ENCODE measurements at places on chromosomes 6 and 20. TPM values are rescaled to one million over a fixed set of nuclear protein-coding genes. Genes with fewer than 3 reads are reported as not detected.
A peak's percentile ranks its signal among the peaks of the same experiment; 100 is the strongest.

Gene COL9A3
- 137 TPM for total RNA-seq

Gene BPIFB2
- not detected for total RNA-seq

Gene C6orf141
- total RNA-seq: 35.9 TPM

Gene ABHD16B
- total RNA-seq: not detected

Gene PPP1R16B
- 8.2 TPM for total RNA-seq

Gene SRSF12
- total RNA-seq: 7.6 TPM

- H3K4me3 ChIP-seq: no peak overlapping the region
- H3K4me1 ChIP-seq: peaks cover 10% of the 10 kb centered on the region
- no peaks in the 10 kb centered on the region for H3K36me3 ChIP-seq
- no peak overlapping the region for H3K27ac ChIP-seq
- no peaks in the 10 kb centered on the region for H3K27me3 ChIP-seq
These were observed 134.2 kb downstream of the MRPL14 start for GRCh38 chr6:43992783-43993644.

DNA sequence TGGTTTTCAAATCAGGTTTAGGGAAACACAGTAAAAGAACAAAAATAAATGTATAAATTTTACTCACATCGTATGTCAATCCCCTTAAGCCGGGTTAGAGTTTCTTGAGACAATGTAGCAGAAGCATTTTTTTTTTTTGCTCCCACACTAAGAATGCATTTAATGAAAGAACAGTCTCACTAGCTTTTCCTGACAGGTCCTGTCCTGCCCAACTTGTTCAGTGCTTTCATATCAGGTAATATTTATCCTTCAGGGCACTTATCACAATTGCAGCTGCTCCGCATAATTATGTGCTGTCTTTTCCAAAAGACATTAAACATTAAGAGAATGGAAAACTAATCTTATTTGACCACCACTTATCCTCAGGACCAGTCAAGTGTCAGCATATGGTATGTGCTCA, 632.0 kb downstream of the HTR1B start:
- no peak for DNase-seq
- H3K27ac ChIP-seq: no peak overlapping the region
- H3K27me3 ChIP-seq: no peaks in the 10 kb centered on the region
- H3K4me3 ChIP-seq: no peak overlapping the region

DNA sequence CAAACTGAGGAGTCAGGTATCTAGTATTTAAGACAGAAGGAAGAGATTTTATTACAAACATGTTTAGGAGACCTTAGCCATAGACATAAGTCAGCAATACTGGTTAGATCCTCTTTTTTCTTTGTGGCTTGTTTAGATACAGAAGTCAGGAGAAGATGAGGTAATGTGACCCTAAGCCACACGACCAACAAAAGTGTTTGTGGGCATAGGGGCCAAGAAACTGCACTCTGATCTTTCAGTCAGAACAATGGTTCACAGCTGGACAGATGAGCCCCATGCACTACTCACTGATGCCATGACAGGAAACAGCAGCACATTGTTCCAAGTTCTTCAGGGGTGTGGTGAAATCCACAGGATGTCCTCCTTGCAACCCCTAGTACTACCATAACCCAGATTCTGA, 238.5 kb upstream of the RAB32 start:
- H3K27me3 ChIP-seq: no peaks in the 10 kb centered on the region
- no peak overlapping the region for H3K27ac ChIP-seq
- H3K36me3 ChIP-seq: no peaks in the 10 kb centered on the region
- no peak for DNase-seq
- no peak overlapping the region for H3K4me3 ChIP-seq

DNA sequence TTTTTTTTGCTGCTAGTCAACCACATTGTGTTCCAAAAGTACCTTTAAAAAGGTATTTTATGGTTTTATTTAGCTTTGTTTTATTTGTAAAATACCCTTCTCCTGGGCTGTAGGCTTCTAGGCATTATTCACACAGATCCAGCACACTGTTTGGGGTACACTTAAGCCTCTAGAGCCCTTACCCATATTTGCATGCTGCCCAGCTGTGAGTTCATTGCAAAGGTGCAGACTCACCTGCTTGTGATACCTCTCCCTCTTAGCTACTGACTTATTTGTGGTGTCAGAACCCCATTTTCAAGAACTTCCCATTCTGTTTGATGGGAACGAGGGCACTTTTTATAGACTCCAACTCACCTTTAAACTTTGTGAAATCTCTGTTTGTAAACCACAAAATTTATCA, 69.8 kb downstream of the RIN2 start:
- H3K27me3 ChIP-seq: no peaks in the 10 kb centered on the region
- no peak overlapping the region for H3K27ac ChIP-seq
- H3K36me3 ChIP-seq: no peaks in the 10 kb centered on the region
- no peak for DNase-seq
- no peaks in the 10 kb centered on the region for H3K4me1 ChIP-seq
- H3K4me3 ChIP-seq: no peak overlapping the region

DNA sequence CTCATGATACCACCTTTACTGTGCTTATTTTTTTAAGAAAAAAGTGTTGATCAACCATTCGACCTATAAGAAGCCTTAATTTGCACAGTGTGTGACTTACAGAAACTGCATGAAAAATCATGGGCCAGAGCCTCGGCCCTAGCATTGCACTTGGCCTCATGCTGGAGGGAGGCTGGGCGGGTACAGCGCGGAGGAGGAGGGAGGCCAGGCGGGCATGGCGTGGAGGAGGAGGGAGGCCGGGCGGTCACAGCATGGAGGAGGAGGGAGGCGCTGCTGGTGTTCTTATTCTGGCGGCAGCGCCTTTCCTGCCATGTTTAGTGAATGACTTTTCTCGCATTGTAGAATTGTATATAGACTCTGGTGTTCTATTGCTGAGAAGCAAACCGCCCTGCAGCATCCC, 15.6 kb upstream of the SLC22A1 start:
- H3K27ac ChIP-seq: no peak overlapping the region
- no peak for DNase-seq
- no peaks in the 10 kb centered on the region for H3K27me3 ChIP-seq
- no peak overlapping the region for H3K4me3 ChIP-seq

GRCh38 chr20:44579313-44580081, 2.9 kb upstream of the PKIG start:
- no peak for DNase-seq
- no peak overlapping the region for H3K27ac ChIP-seq
- 0 out of 2 replicates have a peak, but pooled peaks cover 2% of the 10 kb centered on the region for H3K4me1 ChIP-seq

DNA sequence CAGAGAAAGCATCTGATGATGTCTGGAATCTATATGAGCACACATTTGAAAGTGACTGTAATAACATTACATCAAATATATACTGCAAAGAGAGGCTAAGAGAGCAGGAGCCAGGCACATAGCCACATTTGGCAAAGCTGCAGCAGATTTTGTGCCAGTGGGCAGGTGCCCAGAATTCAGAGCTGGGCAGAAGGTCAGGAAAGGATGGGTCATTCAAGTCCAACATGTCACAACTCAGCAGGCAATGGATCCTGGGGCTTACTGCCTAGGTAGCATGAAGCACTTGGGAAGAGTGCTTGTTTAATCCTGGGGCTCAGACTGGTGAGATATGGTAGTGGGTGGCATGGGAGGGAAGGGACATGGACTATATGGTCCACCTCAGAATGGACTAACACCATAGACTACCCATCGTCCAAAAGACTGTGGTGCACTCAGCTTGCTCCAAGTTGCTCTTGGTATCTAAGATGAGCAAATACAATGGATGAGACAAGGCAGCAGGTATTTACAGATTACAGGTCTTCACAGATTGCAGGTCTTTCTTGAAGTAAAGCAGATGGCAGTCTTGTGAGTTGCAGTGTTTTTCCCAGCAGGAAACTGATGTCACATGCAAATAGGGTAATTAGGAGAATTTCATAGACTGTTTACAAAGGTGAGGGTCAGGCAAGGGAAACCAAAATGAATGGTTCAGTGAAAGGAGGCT, 31.2 kb upstream of the SHLD1 start:
- H3K36me3 ChIP-seq: no peaks in the 10 kb centered on the region
- no peaks in the 10 kb centered on the region for H3K27me3 ChIP-seq
- no peak for DNase-seq
- no peak overlapping the region for H3K4me3 ChIP-seq
- H3K27ac ChIP-seq: no peak overlapping the region
- H3K4me1 ChIP-seq: no peaks in the 10 kb centered on the region

GRCh38 chr6:17505062-17505476, 95.0 kb upstream of the FAM8A1 start:
- H3K36me3 ChIP-seq: peaks cover 1% of the 10 kb centered on the region
- DNase-seq: no peak
- no peak overlapping the region for H3K27ac ChIP-seq
- peaks cover 4% of the 10 kb centered on the region for H3K4me1 ChIP-seq
- no peaks in the 10 kb centered on the region for H3K27me3 ChIP-seq

- no peaks in the 10 kb centered on the region for H3K4me1 ChIP-seq
- H3K36me3 ChIP-seq: 0 out of 3 replicates have a peak, but pooled peaks cover 5% of the 10 kb centered on the region
- no peak overlapping the region for H3K27ac ChIP-seq
- DNase-seq: no peak
- H3K27me3 ChIP-seq: no peaks in the 10 kb centered on the region
- H3K4me3 ChIP-seq: no peak overlapping the region
These were observed 24.9 kb upstream of the PHACTR2 start for GRCh38 chr6:143652841-143653331.

DNA sequence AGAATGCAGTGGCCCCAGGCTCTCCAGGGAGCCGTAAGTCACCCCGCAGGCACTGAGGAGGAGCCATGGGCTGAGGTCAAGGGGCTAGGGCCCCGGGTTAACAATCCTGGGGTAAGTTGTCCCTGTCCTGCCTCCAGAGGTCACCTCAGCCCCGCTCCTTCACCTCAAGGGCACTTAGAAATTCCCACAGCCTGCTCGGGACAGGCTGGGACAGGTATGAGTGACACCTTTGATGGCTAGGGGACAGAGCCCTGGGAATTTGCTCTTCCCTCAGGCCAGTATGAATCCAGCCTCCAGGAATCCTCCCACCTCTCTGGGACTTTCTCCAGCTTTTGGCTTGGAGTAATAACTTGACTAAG, 3.5 kb upstream of the GRM4 start:
- H3K27ac ChIP-seq: no peak overlapping the region
- H3K36me3 ChIP-seq: no peaks in the 10 kb centered on the region
- H3K27me3 ChIP-seq: peaks cover 13% of the 10 kb centered on the region

DNA sequence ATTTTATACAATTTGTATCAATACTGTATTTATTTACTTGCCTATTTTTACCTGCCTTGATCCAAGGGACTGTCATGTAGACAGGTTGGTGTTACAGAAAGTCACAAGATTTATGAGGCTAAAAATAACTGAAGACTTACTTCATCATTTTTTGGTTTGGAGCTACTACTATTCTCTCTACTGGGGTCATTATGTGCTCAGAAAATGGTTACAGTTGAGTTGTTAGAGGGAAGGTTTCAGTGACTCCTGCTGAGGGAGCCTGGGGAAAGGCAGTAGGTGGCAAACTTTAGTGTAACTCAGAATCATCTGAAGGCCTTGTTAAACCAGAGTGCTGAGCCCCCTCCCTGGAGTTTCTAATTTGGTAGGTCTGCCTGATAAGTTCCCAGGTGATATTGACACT, 118.8 kb downstream of the TINAG start:
- H3K36me3 ChIP-seq: no peaks in the 10 kb centered on the region
- H3K27ac ChIP-seq: no peak overlapping the region
- H3K4me3 ChIP-seq: no peak overlapping the region
- DNase-seq: no peak

DNA sequence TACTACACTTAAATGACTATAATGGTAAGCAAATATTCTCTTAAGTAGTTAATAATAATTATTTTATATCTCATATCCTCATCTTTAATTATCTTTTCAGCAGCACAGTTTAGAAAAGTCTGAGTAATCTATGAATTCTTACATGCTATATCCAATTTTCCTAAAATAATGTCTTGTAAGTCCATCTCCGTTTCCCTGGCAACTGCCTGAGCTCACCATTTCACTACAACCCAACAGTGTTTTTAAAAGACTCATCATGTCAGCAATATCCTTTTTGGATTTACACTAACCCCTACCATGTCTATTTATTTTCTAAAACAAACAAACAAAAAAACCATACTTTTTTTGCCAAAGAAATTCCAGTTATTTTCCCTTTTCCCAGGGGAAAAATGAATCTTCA, 859.6 kb downstream of the EYS start:
- no peak for DNase-seq
- H3K27me3 ChIP-seq: no peaks in the 10 kb centered on the region
- no peaks in the 10 kb centered on the region for H3K4me1 ChIP-seq
- H3K4me3 ChIP-seq: no peak overlapping the region
- no peak overlapping the region for H3K27ac ChIP-seq
- H3K36me3 ChIP-seq: peaks cover 2% of the 10 kb centered on the region

DNA sequence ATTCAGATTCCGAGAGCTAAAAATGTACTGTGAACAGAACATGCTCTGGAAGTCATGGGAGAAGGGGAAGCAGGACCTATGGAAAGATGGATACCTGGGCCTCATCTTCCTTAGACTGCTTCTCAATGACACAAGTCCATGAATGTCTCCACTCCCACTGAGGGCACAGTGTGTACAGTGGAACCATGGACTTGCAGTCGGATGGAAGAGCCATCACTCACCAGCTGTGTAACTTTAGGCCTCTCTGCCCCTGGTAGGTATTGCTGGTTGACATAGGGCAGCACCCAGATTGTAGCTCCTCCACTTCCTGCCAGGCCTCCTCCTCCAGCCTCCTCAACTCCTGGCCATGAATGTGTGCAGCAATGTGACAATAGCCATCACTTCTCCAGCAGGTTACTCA, 52.5 kb downstream of the MAFB start:
- no peak overlapping the region for H3K4me3 ChIP-seq
- H3K27ac ChIP-seq: no peak overlapping the region
- H3K36me3 ChIP-seq: no peaks in the 10 kb centered on the region

- no peaks in the 10 kb centered on the region for H3K27me3 ChIP-seq
- H3K36me3 ChIP-seq: no peaks in the 10 kb centered on the region
- no peak overlapping the region for H3K27ac ChIP-seq
These were observed 86.3 kb downstream of the CHMP4B start for GRCh38 chr20:33897313-33897912.

- DNase-seq: no peak
- H3K27me3 ChIP-seq: no peaks in the 10 kb centered on the region
- no peak overlapping the region for H3K27ac ChIP-seq
- no peaks in the 10 kb centered on the region for H3K36me3 ChIP-seq
These were observed 72.5 kb downstream of the PDSS2 start for GRCh38 chr6:107386904-107387303.

DNA sequence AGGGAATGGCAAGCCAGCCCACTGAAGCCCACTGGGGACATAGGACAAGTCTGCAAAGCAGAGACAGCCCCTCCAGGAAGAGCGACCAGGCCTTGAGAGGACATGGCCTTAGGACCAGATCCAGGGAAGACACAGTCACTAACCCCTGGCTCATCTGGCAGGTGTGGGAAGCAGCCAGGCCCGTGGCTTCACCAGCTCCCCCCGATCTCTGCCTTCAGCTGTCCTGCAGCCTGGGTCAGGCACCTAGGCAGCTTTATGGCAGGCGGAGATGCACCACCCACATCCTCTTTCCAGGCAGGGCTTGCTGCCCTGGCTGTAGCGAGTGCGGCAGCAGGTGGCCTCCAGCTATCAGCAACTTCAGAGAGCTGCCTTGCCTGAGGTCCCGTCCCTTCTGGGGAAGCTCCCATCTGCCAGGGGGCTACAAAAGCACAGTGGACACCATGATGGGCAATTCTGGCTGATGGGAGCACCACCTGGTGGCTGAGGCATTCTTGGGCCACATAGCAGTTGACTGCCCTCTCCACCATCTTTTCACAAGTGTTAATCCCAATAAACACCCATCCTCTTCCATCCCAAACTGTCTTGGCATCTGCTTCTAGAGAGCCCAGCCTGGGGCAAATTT, 85.8 kb downstream of the DZANK1 start:
- H3K27me3 ChIP-seq: no peaks in the 10 kb centered on the region
- peak; percentile 65 for DNase-seq
- H3K27ac ChIP-seq: no peak overlapping the region
- H3K4me3 ChIP-seq: no peak overlapping the region

- H3K27ac ChIP-seq: no peak overlapping the region
- no peak overlapping the region for H3K4me3 ChIP-seq
- no peaks in the 10 kb centered on the region for H3K36me3 ChIP-seq
- no peak for DNase-seq
- no peaks in the 10 kb centered on the region for H3K4me1 ChIP-seq
These were observed 74.8 kb upstream of the TOP1 start for GRCh38 chr20:40953856-40954255.

Data from H9 (cell line).